CD4-positive, alpha-beta T cell (primary cell): ENCODE measurements at places on chromosomes 12 and 14. TPM values are rescaled to one million over a fixed set of nuclear protein-coding genes. Genes with fewer than 3 reads are reported as not detected.

The LTB4R gene
- 15.6 TPM for total RNA-seq

The CPNE6 gene
- total RNA-seq: not detected

The CD27 gene
- 46.1 TPM for total RNA-seq

The ASPG gene
- total RNA-seq: not detected

The SRGAP1 gene
- 0.03 TPM for total RNA-seq

The IL26 gene
- not detected for total RNA-seq

The USP44 gene
- total RNA-seq: 1.3 TPM

The KRT6B gene
- not detected for total RNA-seq

DNA sequence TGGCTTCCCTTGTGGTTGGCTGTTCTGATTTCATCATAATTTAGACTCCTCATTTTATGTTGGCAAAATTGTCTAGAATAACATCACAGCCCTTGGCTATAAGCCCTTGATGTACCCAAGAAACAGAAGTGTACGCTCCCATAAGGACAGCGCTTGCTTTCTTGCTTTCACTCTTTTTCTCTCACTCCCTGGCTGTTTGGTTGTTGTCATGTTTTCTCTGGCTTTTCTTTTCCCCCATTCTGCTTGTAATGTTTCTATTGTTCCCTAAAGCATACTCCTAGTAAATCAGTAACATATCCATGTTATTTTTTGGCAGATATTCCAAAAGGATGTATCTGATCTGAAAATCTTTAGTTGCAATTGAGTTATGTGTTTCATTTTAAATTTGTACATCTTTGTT, 530.5 kb downstream of the NOVA1 start:
- no peak overlapping the region for H3K27ac ChIP-seq
- H3K36me3 ChIP-seq: no peaks in the 10 kb centered on the region
- no peak overlapping the region for H3K4me3 ChIP-seq
- no peaks in the 10 kb centered on the region for H3K4me1 ChIP-seq
- no peak for DNase-seq

GRCh38 chr14:29734732-29735131, 192.9 kb downstream of the PRKD1 start:
- no peak for DNase-seq
- H3K4me3 ChIP-seq: no peak overlapping the region
- H3K27ac ChIP-seq: no peak overlapping the region
- H3K27me3 ChIP-seq: no peaks in the 10 kb centered on the region

DNA sequence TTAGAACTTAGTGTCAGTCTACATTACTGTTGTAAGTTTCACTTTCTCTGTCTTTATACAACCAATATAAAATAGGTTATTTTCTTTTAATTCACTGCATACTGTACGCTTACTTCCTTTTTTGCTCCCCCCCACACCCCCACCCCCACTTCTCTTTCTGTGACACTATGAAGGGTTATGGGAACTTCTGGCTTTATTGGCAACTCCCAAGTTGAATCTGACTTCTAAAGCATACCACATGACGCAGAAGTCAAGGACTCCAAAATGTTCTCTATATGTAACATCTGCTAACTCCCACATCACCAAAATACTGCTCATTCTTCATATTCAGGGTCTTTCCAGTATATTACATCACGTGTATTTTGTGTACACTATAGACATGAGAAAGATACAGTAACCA, 81.2 kb upstream of the ATXN7L3B start:
- no peak overlapping the region for H3K4me3 ChIP-seq
- H3K36me3 ChIP-seq: no peaks in the 10 kb centered on the region
- no peaks in the 10 kb centered on the region for H3K4me1 ChIP-seq
- no peak for DNase-seq

- peaks cover 6% of the 10 kb centered on the region for H3K4me1 ChIP-seq
- no peak overlapping the region for H3K27ac ChIP-seq
- no peak for DNase-seq
Measured at GRCh38 chr12:581321-581720, 81.9 kb downstream of the NINJ2 start.

DNA sequence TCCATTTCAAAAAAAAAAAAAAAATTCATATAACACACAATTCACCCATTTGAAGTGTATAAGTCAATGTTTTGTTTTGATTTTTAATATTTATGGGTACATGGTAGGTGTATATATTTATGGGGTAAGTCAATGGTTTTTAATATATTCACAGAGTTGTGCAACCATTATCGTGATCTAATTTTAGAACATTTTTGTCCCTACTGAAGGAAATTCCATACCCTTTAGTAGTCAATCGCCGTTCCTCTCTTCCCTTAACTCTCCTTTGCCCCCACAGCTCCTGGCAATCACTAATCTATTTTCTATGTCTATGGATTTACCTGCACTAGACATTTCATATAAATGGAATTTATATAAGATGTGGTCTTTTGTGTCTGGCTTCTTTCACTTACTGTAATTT, 92.8 kb downstream of the TRAFD1 start:
- no peak overlapping the region for H3K4me3 ChIP-seq
- DNase-seq: no peak
- H3K27ac ChIP-seq: no peak overlapping the region
- H3K27me3 ChIP-seq: no peaks in the 10 kb centered on the region
- H3K36me3 ChIP-seq: peaks cover 30% of the 10 kb centered on the region

GRCh38 chr12:120091371-120092090, 25.0 kb downstream of the RAB35 start:
- H3K27me3 ChIP-seq: no peaks in the 10 kb centered on the region
- H3K4me3 ChIP-seq: no peak overlapping the region
- peaks cover 13% of the 10 kb centered on the region for H3K4me1 ChIP-seq
- DNase-seq: no peak

DNA sequence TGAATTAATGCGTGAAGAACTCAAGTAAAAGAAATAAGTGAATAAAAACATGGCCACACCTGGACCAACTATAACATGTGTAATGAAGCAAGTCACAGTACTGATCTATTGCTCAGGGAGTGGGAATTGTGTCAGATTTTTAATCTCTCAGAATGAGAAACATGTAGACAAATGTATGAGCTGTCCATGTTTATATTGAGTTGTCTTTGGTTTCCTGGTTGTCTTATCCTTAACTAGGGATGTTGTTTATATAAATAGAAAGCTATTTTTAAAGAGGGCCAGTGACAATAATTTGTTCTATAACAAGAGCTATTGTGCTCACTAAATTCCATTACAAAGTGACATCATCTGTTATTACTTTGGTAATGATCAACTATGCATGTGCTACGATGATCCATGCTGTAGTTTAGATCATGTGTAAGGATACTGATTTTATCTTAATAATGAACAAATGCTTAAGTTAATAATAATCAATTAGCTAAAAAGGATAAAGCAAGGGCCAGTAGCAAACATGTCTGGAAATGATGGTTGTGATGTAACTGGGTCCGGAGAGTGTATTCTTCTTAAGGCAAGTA, 91.3 kb upstream of the RTL1 start:
- DNase-seq: no peak
- H3K4me3 ChIP-seq: no peak overlapping the region
- H3K4me1 ChIP-seq: no peaks in the 10 kb centered on the region
- peaks cover 8% of the 10 kb centered on the region for H3K27me3 ChIP-seq
- no peak overlapping the region for H3K27ac ChIP-seq

GRCh38 chr14:91116913-91117588, 3.2 kb downstream of the DGLUCY start:
- H3K4me3 ChIP-seq: peak overlapping the region; percentile 62
- peaks cover 25% of the 10 kb centered on the region for H3K36me3 ChIP-seq
- DNase-seq: no peak
- no peaks in the 10 kb centered on the region for H3K27me3 ChIP-seq
- peaks cover 70% of the 10 kb centered on the region for H3K4me1 ChIP-seq

DNA sequence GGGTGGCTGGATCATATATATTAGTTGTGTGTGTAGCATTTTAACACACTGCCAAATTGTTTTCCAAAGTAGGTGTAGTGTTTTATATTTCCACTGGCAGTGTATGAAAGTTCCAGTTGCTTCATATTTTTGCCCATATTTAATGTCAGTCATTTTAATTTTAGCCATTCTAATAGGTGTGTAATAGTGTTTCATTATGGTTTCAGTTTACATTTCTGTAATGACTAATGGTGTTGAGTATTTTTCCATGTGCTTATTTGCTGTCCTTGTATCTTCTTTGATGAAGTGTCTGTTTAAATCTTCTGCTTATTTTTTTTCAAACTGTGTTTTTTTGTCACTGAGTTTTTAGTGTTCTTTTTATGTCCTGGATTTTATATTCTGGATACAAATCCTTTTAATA, 8.7 kb downstream of the TBC1D15 start:
- no peak overlapping the region for H3K27ac ChIP-seq
- no peaks in the 10 kb centered on the region for H3K27me3 ChIP-seq
- H3K4me1 ChIP-seq: peaks cover 4% of the 10 kb centered on the region
- peaks cover 25% of the 10 kb centered on the region for H3K36me3 ChIP-seq

DNA sequence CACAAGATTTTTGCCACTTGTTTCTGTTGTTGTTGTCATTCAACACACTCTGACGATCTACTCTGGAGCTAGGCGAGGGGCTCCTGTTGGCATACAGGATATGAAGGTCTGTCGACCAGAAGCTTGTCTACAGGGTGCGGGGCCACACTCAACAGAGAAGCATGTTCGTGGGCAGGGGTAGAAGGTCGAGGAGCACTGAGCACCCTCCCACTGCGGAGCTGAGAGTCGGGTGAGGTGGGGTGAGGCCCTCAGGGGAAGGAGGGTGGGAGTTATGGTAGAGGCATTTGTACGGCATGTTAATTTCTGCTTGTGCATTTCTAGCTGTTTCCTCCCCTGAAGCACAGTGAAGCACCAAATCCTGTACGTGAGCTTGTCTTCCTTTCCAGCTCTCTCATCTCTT, 115.1 kb downstream of the PRMT8 start:
- DNase-seq: no peak
- no peaks in the 10 kb centered on the region for H3K27me3 ChIP-seq
- peaks cover 14% of the 10 kb centered on the region for H3K36me3 ChIP-seq
- no peak overlapping the region for H3K27ac ChIP-seq
- H3K4me3 ChIP-seq: no peak overlapping the region

DNA sequence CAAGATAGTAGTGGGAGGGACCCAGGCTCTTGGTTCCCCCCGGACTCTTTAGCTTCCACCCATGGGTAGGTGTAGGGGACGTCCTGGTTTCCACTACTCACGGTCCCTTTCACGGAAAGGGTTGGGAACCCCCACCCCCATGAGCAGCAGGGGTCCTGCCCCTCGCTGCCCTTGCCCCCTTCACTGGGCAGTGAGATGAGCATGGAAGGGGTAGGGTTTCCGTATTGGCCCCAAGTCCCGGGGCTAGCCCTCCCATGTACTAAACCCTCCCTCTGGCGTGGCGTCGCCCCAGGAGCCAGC, 12.7 kb downstream of the AGAP2 start:
- H3K4me3 ChIP-seq: no peak overlapping the region
- no peaks in the 10 kb centered on the region for H3K27me3 ChIP-seq
- no peak overlapping the region for H3K27ac ChIP-seq
- H3K36me3 ChIP-seq: peaks cover 49% of the 10 kb centered on the region
- no peak for DNase-seq
- peaks cover 10% of the 10 kb centered on the region for H3K4me1 ChIP-seq

DNA sequence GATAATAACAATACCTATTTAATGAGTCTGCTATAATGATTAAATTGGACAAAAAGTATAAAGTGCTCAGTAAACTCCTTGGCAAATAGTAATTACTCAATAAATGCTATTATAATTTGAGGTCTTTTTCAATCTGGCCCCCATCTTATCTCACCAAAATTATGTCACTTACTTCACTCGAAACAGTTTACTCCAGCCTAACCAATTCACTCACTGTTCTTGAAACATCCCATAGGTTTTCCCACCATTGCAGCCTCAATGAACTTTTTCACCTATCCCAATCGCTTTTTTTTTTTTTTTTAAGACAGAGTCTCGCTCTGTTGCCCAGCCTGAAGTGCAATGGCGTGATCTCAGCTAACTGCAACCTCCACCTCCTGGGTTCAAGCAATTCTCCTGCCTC, 17.5 kb upstream of the PRKAG1 start:
- DNase-seq: no peak
- no peak overlapping the region for H3K27ac ChIP-seq
- no peaks in the 10 kb centered on the region for H3K27me3 ChIP-seq
- no peak overlapping the region for H3K4me3 ChIP-seq
- no peaks in the 10 kb centered on the region for H3K4me1 ChIP-seq
- peaks cover 87% of the 10 kb centered on the region for H3K36me3 ChIP-seq

DNA sequence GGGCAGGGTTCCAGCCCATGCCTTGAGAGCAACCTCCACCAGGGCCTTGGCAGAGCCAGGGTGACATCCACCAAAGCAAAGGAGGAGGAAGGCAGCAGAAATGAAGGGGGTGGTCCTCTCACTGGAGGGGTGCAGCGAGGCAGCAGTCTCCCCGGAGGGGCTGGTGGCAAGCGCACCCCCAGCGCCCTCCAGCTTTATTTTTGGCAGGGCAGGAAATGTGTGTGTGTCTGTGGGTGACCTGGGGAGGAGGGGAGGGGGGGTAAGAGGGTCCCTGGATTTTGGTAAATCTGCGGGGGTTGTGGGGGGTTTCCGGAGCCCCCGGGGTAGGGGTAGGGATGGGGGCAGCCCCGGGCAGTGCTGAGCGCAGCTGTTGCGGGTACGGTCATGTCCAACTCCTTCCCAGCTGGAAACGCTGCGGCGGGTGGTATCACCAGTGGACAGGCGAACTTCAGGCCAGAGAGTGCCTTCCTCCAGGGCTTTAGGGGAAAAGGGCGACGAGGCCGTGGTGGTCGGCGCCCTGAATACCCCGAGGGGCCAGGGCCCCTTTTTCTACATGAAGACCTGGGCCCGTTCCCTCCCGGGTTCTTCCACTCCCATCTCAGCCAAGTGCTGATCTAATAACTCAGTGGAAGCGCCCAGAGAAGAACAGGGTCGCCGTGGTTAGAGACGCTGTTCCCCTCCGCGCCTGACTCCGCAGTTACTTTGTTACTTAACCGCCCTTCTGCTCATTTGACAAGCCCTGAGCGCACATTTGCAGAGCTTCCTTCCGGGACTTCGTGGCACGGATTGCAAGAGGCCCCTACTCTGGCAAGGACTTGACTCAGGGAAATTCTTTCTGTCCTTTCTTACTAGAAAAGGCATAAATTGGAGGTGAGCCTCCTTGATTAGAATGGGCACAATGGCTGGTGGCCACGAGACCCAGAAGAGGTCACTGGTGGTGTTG, 55.2 kb downstream of the FOS start:
- H3K4me1 ChIP-seq: peaks cover 28% of the 10 kb centered on the region
- no peaks in the 10 kb centered on the region for H3K36me3 ChIP-seq
- H3K27me3 ChIP-seq: no peaks in the 10 kb centered on the region
- peak overlapping the region; percentile 66 for H3K27ac ChIP-seq
- DNase-seq: peak; percentile 66

- H3K27ac ChIP-seq: no peak overlapping the region
- H3K4me1 ChIP-seq: peaks cover 20% of the 10 kb centered on the region
- H3K4me3 ChIP-seq: no peak overlapping the region
Measured at GRCh38 chr12:3730111-3730510, 22.8 kb downstream of the CRACR2A start.

DNA sequence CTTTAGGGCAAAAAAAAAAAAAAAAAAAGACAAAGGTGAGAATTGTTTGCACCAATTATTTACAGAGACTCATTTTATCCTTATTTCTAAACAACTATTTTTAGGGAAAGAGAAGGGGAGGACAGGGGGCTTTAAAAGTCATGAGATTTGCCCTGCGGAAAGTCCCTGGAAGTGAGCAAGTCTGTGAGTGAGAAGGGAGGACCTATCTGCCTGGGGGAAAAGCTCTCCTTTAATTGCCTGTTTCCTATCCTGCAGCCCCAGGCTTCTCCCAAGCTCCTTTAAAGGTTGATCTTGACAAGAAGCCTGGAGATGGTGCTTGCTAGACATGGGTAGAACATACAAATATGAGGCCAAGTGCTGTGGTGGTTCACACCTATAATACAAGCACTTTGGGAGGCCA, 8.3 kb upstream of the CHST11 start:
- H3K4me3 ChIP-seq: no peak overlapping the region
- no peaks in the 10 kb centered on the region for H3K36me3 ChIP-seq
- H3K4me1 ChIP-seq: no peaks in the 10 kb centered on the region
- no peaks in the 10 kb centered on the region for H3K27me3 ChIP-seq
- DNase-seq: no peak

- peak; percentile 57 for DNase-seq
- H3K4me1 ChIP-seq: peaks cover 30% of the 10 kb centered on the region
- H3K4me3 ChIP-seq: peak overlapping the region; percentile 60
- peaks cover 17% of the 10 kb centered on the region for H3K36me3 ChIP-seq
Measured at GRCh38 chr14:101761881-101762529, 496 bp downstream of the PPP2R5C start.
